Common myeloid progenitor, CD34-positive (primary cell): ENCODE measurements at places on chromosomes 6 and 20.

- DNase-seq = no peak
Measured at GRCh38 chr20:61960836-61961235, 104.8 kb downstream of the TAF4 start.

DNA sequence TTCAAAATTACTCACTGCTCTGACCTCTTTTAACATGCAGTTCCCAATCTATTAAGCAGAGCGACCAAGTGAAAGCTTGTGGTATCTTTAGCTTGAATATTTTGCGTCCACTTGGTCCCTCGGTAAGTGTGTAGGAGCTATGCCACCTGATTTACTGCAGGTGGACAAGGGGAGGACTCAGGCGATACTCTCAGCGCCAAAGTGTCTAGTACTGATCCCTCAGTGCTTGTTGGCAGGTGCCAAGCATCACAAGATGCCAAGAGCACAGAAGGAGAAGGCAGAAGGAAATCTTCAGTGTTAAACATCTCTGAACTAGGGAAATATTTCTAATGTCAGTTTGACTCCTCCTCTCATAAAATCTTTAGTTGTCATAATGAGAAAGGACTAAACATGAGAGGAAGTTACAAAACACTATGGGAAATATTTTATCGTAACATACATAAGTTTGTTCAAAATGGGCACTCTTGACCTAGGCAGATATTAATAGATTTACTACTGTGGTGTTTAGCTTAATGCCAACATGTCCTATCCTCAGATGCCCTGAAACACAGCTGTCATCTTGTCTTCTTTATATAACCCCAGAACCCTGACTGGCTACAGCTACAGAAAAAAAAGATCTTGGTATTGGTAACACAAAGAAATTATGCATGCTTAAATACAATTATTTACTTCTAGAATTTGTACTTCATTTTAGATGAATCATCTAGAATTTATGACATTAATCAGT is 19.5 kb downstream of the NHLRC1 start:
- no peak for DNase-seq

DNA sequence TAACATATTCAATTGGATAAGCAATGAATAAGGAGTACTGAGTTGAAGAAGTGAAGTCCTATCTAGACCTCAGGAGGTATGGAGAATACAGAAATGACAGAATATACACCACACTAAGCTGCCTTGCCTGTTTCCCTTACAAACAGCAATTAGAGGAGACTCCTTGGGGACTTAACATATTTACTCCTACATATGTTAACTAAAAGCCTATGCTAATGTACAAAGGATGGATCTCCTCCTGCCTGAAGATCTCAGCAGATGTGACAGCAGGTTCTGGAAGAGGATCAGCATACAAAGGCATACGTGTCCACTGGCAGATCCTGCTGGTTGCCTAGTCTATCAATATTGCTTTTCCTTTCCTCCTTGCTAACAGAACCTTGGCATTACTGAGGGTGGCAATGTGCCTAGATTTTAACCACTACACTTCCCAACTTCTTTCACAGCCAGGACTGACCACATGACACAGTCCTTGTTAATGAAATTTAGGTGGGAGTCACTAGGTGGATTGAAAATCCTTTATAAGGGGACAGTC is 29.6 kb downstream of the PRKN start:
- no peak for DNase-seq

GRCh38 chr6:68159433-68159832 is 475.6 kb upstream of the ADGRB3 start:
- no peak for DNase-seq

- no peak for DNase-seq
Measured at GRCh38 chr20:50821994-50822393, 27.1 kb downstream of the BCAS4 start.

- no peak for DNase-seq
Measured at GRCh38 chr6:9504191-9504590, 910.7 kb downstream of the TFAP2A start.

DNA sequence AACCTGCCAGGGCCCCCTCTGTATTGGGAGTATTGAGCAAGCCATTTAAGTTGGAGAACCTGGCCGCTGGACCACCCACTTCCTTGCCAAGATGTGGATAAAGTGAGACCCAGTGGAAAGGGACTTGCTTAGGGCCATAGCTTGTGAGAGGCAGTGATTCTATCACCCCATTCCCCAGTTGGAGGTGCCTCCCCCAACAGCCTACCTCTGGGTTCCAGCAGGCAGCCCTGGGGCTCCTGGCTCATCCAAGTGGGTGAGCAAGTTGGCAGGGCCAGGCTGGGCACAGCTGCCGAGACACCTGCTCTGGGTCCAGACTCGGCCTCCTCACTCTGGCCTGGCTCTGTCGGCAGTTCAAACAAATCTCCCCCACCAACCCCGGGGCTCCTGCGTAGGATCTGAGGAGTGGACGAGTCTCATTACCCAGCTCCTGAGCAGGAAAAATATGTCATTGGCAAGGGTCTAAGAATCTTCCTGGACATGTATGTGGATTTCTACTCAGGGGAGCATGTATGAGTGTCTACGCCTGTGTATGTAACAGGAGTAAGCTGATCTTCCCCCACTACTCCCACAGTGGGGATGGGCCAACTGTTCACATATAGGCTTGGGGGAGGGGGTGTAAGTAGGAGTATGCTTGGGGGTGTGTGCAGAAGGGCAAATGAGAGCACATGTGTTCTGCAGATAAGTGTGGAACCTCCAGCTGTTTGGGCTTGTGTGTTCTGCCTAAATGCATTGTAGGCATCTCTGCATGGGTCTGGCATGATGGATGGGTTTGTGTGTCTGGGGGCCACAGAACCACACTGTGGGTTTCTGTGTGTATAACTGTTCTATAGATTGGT is 1.9 kb downstream of the ID1 start:
- peak; percentile 78 for DNase-seq

- peak; percentile 50 for DNase-seq
Measured at GRCh38 chr6:18269253-18269652, 4.9 kb upstream of the DEK start.
